ENCODE measurements at places on chromosomes 1 and 21. TPM values are rescaled to one million over a fixed set of nuclear protein-coding genes. Genes with fewer than 3 reads are reported as not detected.

Gene LCE1F
- total RNA-seq, result not detected

Gene DEPDC1
- total RNA-seq, result 79.2 TPM

GRCh38 chr1:209590405-209590804 is 6.9 kb downstream of the CAMK1G start:
- DNase-seq, result peak; percentile 49

DNA sequence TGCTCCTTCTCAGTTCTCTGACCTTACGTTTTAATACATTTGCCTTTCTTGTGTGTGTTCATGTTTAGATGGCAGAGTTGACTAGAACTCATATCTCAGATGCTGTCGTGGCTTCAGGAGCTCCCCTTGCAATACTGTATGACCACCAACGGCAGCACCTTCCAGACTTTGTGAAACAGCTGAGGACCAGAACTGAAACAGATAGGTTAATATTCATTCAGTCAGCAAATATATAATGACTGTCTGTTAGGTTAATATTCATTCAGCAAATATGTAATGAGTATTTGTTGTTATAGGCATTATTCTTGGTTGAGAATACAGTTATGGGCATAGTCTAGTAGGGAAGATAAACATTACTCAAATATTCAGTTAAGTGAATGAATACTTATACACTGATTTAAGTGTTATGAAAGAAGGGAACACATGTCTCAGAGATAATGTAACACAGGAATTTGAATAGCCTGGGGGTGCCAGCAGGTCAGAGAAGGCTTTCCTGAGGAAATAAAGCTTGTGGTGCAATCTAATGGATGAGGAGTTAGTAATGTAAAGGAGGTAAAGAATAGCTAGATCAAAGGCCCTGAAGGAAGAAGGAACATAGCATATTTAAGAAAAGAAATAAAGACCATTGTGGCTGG is 88.5 kb downstream of the CEP350 start:
- DNase-seq, result no peak

DNA sequence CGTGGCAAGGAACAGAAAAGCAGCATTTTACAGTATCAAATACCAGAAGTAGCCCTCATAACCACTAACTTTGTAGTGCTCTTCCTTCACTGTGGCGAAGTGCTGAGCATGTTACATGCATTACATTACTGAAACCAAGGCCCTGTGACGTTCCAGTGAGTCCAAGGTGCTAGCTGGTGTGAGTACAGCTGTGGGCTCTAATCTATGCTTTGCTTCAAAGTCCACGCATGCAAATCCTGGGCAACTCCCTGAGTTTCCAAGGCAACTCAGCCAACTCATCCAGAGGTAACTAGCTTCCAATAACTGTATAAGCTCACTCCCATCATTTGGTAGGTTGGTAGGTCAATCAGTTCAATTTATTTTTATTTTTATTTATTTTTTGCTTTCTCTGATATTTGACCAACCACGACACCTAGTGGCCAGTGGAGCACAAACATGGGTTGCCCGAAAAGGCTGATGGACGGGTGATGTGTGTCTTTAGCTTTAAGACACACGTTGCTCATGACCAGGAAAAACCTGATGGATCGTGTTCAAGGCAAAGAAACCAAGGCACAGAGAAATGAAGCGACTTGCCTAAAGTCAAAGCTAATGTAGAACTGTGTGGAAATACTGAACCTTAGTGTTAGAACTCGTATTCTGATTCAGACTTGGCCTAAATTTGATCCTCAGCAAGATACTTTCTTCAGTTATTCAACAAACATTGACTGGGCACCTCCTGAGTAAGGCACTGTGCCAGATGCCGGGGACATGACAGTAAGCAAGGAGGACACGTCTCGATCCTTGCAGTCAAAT is 73.0 kb downstream of the GNG12 start:
- DNase-seq, result peak; percentile 45

- DNase-seq, result no peak
Measured at GRCh38 chr1:78091215-78091813, 45.5 kb downstream of the GIPC2 start.

All from A172 (cell line).